T47D (cell line): ENCODE measurements at places on chromosomes 7 and 10.

GRCh38 chr10:75672842-75673241, 241.4 kb downstream of the LRMDA start:
- no peak for DNase-seq

- DNase-seq, result no peak
Observed at GRCh38 chr10:71124921-71125748, 87.2 kb upstream of the UNC5B start.

DNA sequence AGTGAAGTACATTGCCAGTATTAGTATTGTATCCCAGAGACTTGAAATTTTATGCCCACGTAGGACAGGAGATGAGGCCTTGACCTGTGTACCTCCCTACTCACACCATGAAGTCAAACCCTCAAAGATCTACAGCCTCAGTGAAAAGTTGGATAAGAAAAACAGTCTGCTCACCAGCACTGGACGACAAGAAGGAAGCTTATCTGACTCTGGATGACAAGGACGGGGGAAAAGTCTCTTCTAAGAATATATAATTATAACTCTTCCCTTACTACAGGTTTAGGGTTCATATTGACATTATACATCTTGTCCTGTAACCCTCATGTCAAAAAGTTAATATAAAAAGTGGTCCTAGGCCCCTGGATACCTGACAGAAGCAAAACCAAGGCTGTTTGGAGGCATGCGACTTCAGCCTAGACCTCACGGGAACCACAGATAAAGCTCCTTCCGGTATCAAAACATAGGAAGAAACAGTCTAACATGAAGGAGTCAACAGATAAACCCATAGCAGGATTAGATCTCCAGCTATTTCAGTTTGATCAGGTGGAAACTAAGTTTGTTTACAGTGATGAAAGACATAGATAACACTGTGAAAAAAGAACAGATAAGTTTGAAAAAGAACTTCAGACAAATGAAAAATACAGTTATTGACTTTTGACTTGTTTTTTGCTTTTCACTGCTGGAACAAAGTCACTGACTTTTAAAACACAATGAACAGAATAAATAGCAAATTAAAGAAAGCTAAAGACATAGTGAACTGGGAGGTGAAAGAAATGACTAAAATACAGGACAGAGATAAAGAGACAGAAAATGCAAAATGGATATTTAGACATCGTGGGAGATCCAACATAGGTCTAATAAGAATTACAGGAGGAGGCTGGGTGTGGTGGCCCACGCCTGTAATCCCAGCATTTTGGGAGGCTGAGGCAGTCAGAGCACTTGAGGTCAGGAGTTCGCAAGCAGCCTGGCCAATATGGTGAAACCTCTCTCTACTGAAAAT, 145.9 kb downstream of the PHTF2 start:
- DNase-seq, result no peak

GRCh38 chr10:95458871-95459270, 102.3 kb downstream of the SORBS1 start:
- no peak for DNase-seq

GRCh38 chr7:142894112-142894984, 8.8 kb upstream of the TRPV6 start:
- DNase-seq, result no peak

DNA sequence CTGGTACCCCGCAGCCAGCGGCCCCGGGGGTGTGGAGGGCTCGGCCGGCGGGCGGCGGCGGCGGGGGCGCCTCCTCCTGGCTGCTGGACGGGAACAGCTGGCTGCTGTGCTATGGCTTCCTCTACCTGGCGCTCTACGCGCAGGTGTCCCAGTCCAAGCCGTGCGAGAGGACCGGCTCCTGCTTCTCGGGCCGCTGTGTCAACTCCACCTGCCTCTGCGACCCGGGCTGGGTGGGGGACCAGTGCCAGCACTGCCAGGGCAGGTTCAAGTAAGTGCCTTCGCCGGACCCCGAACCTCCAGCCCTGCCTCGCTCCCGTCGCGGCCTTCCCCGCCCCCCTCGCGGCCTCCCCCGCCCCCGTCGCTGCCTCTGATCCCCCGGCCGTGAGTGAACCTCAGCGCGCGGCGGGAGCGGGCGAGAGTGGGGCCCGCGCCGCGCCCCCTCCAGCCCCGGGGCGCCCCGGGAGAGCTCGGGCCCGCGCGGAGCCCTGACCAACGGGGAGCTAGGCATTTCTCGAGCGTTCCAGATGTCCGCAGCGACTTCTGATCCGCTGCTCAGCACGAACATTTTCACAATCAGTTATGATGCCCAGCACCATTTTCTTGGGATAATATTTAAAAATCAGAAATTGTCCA, 727 bp downstream of the ATRNL1 start:
- peak; percentile 12 for DNase-seq

- DNase-seq, result no peak
Observed at GRCh38 chr7:157976406-157976805, 611.2 kb downstream of the PTPRN2 start.

- DNase-seq, result no peak
Observed at GRCh38 chr10:86857128-86857721, 100.2 kb downstream of the MMRN2 start.

DNA sequence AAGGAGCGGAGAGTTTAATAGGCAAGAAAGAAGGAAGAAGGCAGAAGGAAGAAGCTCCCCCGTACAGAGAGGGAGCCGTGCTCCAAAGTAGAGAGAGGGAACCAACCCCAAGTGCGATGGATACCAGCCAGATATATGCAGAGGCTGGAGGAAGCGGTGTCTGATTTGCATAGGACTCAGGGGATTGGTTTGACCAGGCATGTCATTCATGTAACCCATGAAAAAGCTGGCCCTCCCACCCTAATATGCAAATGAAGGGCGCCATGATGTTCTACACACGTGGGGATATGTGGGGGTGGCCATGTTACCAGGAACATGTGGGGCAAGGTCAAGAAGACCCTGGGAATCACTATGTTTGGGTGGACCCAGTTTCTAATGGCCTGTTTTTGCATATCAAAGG, 40.6 kb upstream of the FAM3C start:
- DNase-seq, result no peak

DNA sequence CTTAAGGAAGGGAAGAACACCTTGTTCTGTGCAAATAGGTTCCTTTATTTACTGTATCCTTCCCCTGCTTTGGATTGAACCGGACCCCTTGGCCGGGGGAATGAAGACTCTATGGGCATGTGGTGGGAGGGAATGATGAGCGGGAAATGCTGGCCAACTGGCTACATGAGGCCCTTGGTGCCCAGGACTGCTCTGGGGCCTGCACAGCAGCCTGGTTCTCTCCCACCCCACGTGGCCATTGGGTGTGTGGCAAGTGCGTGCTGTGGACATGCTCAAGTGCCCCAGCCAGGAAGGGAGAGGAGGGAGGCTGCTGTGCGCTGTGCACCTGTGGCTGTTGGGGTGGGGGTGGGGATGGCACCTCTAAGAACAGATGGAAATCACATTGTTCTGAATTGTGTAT, 917.0 kb upstream of the GHITM start:
- DNase-seq, result no peak

- no peak for DNase-seq
Observed at GRCh38 chr10:90785782-90786181, 72.1 kb downstream of the HTR7 start.

- DNase-seq, result no peak
Observed at GRCh38 chr7:103432712-103433111, 13.3 kb downstream of the SLC26A5 start.

GRCh38 chr10:47357911-47358310, 9.7 kb downstream of the RBP3 start:
- no peak for DNase-seq

DNA sequence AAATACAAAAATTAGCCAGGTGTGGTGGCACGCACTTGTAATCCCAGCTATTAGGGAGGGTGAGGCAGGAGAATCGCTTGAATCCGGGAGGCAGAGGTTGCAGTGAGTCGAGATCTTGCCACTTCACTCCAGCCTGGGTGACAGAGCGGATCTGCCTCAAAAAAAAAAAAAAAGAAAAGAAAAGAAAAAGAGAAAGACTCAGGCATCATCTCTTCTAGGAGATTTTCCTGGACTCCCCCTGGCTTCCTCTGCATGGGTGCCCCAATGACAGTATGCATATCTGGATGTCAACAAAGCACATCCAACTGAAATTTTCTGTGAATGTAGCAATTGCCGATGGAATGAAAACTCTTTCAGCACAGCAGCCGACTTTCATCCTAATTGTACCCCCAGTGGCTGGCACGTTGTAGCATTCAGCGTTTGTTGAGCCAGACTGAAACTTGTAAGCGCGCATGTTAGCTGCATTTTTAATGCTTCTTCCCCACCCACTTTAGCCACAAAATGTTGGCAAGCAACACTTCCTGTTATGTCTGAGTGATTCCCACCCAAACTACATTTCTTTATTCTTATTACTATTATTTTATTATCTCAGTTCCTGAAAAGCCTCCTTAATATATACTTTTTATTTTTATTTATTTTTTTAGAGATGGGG, 70.2 kb downstream of the PRTFDC1 start:
- DNase-seq, result no peak

DNA sequence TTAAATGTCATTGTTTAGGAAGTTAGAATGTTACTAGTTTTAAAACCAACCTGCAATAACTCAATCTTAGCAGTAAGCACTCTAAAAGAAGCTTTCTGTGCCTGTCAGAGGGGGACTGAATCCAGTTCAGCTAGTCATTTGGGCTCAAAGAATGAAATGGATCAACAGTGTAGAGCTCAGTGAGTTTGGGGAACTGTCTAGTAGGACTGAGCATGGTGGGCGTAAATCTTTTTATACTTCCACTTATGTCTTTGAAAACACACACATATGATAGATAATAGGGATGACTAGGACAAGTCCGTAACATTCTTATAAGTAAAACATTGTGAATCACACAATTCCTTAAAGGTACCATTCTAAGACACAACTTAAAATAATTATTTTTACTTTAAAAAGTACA, 11.5 kb downstream of the GSAP start:
- DNase-seq, result no peak

DNA sequence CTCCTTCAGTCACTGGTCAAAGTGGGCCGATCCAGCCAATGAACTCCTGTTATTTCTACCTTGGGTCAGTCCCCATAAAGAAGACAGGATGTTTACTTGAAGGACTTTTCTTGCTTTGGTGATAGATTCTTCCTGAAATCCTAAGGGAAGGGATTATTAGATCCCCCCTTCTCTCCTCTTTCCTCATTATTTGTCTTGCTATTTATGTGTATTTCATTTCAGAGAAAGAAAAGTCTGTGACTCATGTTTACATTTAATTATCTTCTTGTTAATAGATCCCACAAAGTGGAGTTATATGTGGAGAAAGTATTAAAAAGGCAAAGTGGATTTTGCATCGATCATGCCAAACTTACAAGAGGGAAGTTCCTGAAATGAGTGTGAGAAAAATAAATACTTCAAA, 341.5 kb downstream of the PHTF2 start:
- DNase-seq, result no peak

GRCh38 chr10:9621216-9621615, 1396.5 kb upstream of the CELF2 start:
- peak; percentile 10 for DNase-seq

- DNase-seq, result no peak
Observed at GRCh38 chr10:11168423-11169090, 150.9 kb downstream of the CELF2 start.

- DNase-seq, result no peak
Observed at GRCh38 chr7:105512926-105513526, 9.0 kb downstream of the PUS7 start.

DNA sequence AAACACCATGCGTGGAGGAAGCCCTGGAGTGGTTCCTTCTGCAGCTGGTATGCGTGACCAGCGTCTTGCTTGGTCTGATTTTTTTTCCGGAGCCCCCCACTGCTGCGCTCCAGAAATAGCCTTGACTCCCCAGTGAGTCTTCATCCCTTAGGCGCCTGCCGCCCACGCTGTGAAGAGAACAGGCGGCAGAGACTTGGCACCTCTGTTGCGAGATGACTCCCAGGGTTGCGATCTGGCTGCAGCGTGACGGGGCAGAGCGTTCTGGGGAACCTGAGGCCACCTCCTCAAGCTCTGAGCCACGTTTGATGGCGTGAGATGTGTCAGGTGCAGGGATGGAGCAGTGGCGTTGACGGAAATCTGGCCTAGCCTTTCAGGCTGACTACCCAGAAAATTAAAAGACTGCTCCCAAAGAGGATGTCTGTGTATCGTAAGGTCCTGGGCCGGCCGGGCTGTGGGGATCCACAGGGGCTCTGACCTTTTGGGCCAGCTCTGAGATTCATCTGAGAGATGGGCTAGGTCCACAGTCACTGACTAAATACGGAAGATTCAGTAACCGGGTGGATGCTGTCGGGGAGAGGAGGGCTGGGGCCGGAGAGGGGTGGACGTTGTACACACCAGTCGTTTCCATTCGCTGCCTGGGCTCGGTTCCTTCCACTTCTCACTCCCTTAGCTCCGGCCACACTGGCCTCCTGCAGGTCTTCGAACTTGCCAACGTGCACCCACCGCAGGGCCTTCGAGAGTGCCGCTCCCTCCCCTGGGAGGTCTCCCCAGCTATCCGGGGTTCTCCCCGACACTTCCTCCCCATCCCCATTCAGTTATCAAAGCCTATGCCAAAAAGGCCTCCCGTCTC, 33.8 kb downstream of the PFKFB3 start:
- DNase-seq, result no peak

GRCh38 chr7:157459966-157460365, 123.2 kb downstream of the DNAJB6 start:
- no peak for DNase-seq

DNA sequence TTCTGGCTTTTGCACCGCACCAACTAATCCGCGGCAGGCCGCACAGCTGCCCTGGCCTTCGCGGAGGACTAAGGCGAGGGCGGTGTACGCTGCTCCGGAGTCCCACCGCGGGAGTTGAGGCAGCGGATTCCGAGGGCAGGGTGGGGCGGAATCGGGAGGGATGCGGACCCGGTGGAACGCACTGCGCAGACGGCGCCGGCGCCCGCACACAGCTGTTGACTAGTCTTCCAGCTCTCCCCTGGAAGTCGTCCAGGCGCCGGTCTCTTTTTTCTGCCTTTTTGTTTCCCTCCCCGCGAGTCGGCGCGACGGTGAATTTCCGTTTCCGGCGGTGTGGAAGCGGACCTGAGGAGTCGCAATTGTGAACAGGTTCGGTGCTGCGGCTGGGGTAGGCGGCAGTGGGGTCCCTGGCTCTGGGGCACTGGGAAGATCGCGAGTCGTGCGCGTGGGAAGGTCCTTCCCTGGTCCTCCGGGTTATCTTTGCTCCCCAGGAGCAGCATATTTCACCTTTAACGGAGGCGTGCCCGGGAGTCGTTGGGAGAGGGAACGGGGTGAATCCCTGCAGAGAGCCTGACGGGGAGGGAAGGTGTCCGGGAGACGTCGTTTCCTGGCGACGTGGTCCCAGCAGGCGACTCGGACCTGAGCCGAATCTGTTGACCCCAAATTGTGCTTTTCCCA, at the start of gene ASAH2B:
ASAH2B (plus strand) TSS at position 319 of the 675 bp plus-strand sequence. CDS start 5,195 bp downstream, outside the sequence.
- DNase-seq, result peak; percentile 88

GRCh38 chr10:6563075-6563474, 17.0 kb downstream of the PRKCQ start:
- no peak for DNase-seq

GRCh38 chr10:124971276-124971675, 29.4 kb downstream of the ZRANB1 start:
- no peak for DNase-seq

DNA sequence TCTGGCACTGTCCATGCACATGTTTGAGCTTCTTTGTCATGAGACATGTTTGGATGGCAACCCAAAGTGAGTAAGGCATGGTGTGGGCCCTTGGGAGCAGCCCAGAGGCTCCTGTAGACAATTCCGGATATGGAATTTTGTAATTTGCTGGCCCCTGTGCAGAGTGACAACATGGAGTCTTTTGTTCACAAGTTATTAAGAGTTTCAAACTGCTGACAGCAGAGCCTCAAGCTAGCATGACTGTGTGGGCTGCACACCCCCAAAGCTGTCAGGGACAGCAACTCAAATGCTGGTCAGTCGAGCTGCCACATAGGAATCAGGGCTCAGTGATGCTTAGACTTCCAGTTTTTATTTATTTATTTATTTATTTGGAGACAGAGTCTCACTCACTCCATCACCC, 7.0 kb upstream of the MYL7 start:
- DNase-seq, result no peak

GRCh38 chr7:14717816-14718215, 184.7 kb downstream of the DGKB start:
- peak; percentile 58 for DNase-seq
